ENCODE measurements at places on chromosomes 6 and 20.

GRCh38 chr20:38418509-38419204 is 16.5 kb downstream of the SNHG17 start:
- DNase-seq = no peak

- no peak for DNase-seq
Measured at GRCh38 chr6:80541181-80541580, 434.7 kb downstream of the BCKDHB start.

GRCh38 chr6:24631671-24632070 is 14.3 kb downstream of the KIAA0319 start:
- DNase-seq = no peak

DNA sequence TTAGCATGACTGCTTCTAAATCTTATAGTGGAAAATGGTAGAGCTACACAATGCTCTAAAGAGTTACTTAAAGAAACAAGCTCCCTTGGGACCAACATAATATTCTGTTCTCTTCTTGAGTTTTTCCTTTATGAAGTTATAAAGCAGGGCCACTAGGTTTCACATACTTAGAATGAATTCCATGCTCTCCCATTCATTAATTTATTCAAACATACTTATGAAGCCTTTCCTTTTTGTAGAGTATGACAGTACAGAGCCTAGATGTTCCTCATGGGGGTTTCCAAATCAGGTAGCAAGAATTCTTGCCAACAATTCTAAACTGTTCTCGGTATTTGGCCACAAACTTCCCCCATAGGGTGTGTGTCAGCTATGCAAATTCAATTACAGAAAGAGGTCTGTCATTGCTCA is 20.6 kb upstream of the FABP7 start:
- DNase-seq = no peak

DNA sequence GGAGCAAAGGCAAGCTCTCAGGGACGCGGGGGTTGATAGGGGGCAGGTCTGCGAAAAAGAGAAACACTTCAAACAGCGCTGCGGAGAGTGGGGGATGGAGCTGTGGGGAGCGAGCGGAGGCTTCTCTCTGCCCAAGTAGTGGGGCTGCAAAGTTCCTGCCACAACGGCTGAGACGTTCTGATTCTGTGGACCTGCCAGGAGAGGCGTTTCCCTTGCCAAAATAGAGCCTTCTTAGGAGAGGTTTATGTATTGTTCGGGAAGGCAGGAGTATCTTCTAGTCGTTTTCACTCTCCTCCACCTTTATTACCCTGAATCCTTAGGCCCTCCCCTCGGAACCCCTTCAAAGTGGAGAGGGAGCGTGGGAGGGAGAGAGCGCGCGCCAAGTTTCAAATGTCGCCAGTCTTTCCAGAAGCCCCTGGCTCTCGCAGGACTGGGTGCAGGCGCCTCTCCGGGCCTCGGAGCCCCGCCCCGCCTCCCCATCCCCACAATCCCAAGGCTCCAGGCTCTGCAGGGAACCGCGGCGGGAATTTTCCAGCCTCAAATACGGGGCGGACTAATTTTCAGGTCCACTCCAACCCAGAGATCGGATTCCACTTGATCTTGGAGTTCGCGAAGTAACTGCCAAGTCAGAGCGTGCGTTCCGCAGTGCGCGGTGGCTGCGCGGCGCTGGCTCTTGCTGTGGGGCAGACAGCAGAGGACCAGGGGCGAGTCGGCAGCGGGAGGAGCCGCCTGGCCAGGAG is 10.0 kb upstream of the POU3F2 start:
- no peak for DNase-seq

GRCh38 chr6:22886650-22887581 is 317.6 kb downstream of the HDGFL1 start:
- no peak for DNase-seq

DNA sequence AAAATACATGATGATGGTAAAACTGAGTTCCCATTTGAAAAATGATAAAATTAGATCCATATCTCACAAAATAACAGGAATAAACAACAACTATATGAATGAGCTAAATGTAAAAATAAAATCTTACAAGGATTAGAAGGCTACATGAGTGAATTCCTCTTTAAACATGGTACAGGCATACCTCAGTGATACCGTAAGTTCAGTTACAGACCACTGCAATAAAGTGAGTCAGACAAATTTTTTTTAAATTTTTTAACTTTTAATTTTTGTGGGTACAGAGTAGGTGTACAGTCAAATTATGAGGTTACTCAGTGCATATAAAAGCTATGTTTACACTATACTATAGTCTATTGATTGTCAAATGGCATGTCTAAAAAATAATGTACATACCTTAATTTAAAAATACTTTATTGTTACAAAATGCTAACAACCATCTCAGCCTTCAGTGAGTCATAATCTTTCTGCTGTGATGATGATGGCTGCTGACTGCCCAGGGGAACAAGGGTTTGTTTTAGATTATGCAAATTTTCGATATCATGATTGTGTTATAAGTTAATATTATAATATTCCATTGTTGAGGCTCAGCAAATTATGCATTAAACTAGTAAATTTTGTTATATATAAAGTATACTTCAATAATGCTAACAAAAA is 222.8 kb upstream of the RUNX2 start:
- no peak for DNase-seq

- DNase-seq = no peak
Measured at GRCh38 chr6:65776332-65776731, 69.3 kb upstream of the EYS start.

- no peak for DNase-seq
Measured at GRCh38 chr6:159904497-159904911, 13.7 kb downstream of the MAS1 start.

GRCh38 chr6:42260396-42260888 is 42.8 kb upstream of the MRPS10 start:
- no peak for DNase-seq

DNA sequence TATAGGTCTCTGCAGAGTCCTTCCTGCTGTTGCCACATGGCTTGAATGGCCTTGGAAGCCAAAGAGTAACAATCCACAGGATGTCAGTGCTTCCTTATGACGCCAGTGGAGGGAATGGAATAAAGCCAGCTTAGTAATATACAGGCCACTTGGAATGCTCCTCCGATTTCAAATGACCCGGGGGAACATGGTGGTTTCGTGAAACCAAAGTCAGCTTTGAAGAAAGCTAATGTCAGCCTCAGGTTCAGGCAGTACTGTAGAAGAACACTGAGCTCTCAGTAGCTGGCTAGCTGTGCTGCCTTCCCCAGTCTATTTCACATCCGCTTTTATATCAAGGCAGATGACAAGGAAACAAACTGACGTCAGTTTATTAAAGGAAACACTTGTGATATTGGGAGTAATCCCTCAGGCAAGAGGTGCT is 189.1 kb downstream of the DTNBP1 start:
- no peak for DNase-seq

DNA sequence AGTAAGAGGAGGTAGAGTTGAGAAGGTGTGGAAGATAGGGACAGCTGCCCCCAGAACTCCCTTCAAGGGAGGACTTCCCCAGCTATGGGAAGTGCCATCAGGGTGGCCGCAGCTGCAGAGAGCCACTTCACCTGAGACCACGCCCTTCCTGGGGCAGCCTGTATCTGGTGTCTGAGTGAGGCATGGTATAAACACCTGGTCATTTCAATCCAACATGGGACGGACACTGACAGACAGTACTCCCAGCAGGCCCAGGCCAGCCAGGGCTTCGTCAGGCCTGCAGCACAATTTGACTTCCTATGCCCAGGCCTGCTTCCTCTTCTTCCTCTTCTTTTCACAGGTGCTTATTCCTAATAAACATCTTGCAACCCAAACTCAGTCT is 4.5 kb downstream of the SOX12 start:
- DNase-seq = no peak

- no peak for DNase-seq
Measured at GRCh38 chr20:3784863-3785239, 1.7 kb downstream of the CENPB start.

DNA sequence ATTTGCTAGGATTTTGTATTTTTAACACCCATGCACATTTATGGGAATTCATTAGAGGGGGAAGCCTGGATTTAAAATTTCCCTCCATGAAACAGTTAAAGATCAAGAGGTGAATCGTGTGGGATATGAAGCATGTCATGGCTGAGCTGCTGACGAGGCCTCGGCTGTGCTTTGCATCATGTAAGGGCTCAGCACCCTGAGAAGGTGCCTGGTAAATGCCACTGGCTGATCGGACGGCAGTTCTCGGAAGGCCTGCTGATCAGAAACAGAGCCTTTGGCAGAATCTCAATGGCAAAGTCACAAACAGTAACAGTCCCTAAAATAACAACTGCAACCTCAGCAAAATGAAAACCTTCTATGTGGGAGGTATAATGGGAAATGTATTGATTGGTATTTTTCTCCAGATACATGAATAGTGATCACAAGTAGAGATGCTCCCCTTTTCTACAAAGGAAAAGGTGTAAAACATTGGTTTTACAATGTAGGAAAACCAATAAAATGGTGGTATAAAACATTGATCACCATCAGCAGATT is 53.0 kb upstream of the FUCA2 start:
- no peak for DNase-seq

DNA sequence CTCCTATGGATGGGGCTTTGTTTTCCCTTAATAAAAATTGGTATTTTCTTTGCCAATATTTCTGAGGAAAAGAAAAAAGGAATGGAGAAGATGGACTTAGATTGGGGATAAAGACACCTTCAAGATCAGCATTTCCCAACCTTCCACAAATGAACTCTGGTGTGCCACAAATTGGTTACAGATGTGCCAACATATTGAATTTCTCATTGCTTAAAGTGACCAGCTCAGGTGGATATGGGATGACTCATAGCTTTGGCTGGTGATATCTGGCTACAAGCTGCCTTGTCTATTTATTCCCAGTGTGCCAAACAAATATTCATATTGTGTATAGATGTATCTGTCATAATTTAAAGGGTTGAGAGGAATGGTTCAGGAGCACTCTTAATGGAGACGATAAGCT is 32.5 kb downstream of the THEMIS start:
- DNase-seq = no peak

DNA sequence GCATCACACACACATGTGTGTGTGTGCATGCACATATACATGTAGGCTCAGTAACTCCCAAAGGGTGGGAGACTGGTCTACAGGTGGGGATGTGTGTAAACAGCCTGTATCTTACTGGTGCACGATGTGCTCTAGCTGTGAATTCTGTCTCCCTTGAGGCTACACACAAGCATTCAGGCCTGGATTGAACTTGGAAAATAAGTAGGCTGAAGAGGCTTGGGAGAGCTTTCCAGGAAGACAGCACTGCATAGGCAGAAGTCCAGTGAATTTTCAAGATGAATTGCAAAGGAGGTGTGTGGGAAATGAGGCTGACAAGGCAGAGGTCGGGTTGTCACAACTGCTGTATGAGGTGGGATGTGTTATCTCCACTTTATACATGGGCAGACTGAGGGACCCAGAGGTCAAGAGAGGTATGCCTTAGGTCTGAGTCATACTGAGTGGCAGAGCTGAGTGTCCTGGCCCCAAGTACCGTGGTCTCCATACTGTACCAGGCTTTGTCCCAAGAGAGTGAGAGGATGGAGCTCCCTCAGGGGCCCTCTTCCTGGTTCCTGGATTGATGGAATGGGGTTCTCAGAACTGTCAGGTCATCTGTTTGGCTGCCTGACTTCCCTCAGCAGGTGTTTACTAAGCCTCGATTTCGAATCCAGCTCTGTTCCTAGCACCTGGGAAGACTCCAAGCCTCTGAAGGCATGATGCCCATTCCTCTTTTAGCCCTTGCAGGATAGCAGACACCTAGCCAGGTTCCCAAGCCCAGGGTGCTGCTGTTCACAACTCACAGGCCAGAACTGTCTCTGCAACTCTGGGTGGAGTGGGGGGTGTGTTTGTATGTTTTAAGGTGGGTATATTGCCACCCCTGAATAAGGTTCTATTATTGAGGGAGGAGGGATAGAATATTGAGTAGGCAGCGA is 14.4 kb downstream of the SNPH start:
- no peak for DNase-seq

DNA sequence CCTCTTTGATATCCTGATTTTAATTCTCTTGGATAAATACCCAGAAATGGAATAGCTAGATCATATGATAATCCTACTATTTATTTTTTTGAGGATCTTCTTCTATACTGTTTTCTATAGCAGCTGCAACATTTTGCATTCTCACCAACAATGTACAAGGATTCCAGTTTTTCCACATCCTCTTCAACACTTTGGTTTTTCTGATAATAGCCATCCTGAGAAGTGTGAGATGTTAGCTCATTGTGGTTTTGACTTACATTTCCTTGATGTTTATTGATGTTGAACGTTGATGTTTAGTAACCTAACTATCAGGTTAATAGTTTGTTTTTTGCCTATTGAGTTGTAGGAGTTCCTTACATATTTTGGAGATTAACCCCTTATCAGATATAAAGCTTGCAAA is 217.3 kb downstream of the LRFN2 start:
- DNase-seq = no peak

- DNase-seq = no peak
Measured at GRCh38 chr20:34397096-34397495, 34.0 kb downstream of the ITCH start.

DNA sequence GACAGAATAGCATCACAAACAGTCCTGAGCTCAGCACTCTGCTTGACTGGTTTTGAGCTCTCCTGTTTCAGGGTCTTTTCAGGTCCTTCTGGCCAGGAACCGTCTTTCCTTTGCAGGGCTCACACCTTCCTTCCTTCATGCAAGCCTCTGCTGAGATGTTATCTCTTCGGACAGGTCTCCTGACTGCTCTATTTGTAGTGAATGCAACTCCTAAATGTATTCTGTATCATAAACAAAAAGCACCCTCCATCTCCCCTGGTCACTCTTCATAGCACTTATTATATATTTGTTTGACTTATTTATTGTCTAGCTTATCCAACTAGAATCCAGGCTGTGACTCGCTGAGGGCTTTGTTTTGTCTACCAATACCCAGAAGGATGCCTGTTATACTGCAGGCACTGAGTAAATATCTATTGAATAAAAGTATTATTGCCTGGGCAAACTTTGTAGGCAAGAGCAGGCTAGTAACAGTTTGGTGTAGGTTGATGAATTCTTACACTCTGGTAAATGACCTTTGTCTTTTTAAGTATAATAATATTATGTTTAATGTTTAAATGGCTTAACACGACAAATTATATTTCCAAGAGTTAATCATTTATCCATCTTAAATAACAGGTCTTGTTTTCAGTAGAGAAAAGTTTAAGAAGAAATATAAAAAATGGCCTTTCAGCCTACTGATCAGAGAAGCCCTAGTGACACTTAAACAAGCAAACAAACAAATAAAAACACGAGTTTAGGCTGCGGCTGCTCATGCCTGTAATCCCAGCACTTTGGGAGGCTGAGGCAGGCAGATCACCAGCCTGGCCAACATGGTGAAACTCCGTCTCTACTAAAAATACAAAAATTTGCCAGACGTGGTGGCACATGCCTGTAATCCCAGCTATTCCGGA is 199.7 kb downstream of the BCAS1 start:
- no peak for DNase-seq

- no peak for DNase-seq
Measured at GRCh38 chr20:7926767-7927166, 13.5 kb downstream of the HAO1 start.

GRCh38 chr6:119339941-119340456 is 9.6 kb downstream of the MAN1A1 start:
- no peak for DNase-seq
